NCI-H1092 (cell line): ENCODE measurements at places on chromosomes 5 and 9.
A peak's percentile ranks its signal among the peaks of the same experiment; 100 is the strongest.

- DNase-seq: no peak
Measured at GRCh38 chr5:81787474-81788242, 36.8 kb upstream of the SSBP2 start.

DNA sequence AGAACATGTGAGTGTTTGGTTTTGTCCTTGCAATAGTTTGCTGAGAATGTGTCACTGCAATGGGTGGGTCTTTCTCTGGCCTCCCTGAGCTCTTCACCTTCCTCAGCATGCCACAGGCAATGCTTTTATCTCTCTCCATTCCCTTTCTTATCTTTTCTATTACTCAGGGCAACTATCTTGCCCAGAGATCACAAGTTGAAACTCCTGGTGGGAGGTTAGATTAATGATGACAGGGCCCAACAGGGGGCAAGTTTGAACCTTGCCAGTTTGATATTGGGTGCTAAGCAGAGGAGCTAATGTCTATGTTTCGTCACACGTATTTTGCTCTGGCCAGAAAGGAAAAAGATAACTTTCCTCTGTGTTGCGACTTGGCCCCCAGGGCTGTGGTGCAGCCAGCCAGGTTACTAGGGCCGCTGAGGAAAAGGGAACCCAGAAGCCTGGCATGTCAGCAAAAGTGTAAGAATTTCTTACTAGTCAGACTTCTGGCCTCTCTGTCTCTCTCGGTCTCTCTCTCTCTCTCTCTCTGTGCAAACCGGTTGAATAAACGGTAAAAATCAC, 299.3 kb upstream of the POU5F2 start:
- no peak for DNase-seq

GRCh38 chr5:109929376-109929775, 239.6 kb downstream of the MAN2A1 start:
- no peak for DNase-seq

DNA sequence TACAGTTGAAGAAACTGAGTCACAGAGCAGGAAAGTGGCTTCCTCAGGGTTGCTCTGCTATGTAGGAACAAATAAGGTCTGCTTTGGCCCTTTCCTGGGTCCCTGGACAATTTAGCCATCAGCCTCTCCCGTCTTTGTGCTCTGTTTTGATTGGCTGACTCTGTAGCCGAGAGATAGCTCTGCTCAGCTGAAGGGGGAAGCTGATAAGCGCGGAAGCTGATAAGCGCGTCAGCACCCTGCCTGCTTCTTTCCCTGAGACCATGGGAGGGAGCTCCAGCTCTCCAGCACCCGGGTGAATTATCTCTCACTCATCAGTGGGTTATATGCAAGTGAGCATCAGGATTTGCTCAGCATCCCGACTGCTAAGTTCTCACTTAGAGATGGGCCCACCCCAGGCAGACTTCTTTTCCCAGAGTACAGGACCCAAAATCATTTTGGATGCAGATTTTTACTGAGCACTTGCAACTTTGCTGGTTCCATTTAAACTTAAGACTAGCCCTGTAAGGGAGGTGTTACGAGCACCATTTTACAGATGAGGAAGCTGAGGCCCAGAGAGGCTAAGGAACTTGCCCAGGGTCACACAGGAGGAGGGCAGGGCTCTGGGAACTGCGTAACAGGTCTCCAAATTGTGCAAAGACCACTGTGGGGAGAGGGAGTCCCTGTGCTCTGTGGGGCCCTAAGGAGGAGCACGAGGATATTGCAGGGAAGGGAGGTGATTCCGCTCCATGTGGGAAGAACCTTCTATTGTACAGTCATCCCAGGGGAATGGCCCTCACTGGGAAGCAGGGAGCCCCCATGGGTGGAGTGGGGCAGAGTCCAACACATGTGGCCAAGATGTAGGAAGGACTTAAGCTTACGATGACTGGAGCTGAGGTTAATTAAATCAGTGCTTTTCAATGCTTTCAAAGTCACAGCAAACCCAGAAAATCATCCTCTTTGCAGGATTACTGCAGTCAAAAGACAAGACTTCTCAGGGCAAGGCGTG, 83.7 kb upstream of the ORM1 start:
- peak; percentile 31 for DNase-seq

DNA sequence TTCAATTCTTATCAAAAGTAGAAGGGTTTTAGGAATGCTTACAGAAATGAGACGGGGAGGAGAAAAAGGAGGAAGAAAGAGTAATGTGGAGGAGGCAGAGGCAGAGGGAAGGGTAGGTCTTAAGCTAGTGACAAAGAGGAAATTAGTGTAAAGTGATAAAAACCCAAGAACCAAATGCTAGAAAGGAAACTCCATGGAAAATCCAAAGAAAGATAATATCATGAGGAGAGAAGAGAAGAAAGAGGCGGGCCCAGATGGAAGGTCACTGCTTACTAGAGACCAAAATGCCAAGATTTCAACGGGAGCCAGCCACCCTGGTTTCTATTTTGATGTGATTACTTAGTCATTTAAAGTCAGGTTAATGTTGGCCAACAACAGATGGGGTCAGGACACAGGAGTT, 68.6 kb upstream of the IL12B start:
- no peak for DNase-seq
